Spinal cord (tissue), 10 donors: ENCODE measurements at places on chromosomes 1 and 21.

DNA sequence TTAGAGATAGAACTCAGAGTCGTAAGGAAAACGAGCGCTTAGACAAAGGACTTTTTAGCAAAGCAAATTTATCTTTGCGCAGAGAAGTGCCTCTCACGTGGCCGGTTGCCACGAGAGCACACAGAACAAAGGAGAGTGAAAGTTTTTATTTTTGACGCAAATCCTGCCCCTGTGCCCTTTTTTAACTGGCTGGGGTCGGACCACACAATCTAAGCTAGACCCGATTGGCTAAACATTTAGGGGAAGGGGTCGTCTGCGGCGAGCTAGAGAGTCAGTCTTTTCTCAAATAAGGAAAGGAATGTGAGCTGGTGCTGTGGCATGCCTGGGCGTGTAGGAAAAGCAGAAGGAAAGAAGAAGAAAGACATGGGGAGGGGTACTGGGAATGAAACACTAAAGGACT, 2.4 kb downstream of the KRTAP10-2 start:
- no peak for DNase-seq

- no peak for DNase-seq
Observed at GRCh38 chr1:40094466-40095110, 2.5 kb downstream of the PPT1 start.

DNA sequence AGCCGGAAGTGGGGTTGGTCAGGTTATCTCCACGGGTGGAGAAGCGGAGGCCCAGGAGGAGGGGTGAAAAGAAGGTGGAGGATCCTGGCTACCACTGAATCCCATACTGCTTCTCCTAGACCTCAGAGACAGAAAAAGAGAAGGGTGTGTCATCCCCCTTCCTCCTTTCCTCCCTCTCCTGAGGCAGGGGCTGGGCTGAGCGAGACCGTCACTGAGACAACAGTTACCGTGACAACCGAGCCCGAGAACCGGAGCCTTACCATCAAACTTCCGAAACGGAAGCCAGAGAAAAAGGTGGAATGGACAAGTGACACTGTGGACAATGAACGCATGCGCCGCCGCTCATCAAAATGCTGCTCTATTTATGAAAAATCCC, 42.1 kb upstream of the NBPF3 start:
- DNase-seq, result no peak

- DNase-seq, result no peak
Observed at GRCh38 chr1:204902671-204903070, 32.0 kb downstream of the NFASC start.

DNA sequence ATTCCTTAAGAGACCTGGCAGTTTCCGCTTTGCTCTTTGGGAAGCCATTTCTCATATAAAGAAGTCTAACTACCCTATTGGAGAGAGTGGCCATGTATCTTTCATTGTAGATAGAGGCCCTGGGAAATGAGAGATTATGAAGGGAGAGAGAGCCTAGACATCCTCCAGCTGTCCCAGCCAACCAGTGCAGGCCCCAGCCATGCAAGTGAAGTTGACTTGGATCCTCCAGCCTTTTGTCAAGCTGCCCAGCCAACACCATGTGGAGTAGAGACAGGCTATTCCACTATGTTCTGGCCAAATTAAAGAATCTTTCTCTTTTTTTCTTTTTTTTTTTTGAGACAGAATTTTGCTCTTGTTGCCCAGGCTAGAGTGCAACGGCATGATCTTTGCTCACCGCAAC, 7.1 kb upstream of the ANP32E start:
- DNase-seq, result no peak

- DNase-seq, result no peak
Observed at GRCh38 chr21:32064281-32064910, 191.6 kb downstream of the HUNK start.

DNA sequence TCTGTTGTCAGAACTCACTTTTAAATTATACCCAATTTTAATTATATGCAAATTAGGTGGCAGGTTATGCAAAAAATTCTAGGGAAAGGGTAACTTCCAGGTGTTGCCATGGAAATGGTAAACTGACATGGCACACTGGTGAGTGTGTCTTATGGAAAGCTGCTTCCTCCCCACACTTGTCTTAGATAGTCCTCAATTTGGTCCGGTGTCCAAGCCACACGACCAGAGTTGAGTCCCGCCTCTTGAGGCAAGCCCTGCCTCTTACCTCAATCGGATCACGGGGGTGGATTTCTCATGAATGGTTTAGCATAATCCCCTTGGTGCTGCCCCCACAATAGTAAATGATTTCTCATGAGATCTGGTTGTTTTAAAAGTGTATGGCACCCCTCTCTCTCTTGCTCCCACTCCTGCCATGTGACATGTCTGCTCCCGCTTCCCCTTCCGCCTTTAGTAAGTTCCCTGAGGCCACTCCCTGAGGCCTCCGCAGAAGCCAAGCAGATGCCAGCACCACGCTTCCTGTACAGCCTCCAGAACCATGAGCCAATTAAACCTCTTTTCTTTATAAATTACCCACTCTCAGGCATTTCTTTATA, 74.9 kb downstream of the MATN1 start:
- no peak for DNase-seq

DNA sequence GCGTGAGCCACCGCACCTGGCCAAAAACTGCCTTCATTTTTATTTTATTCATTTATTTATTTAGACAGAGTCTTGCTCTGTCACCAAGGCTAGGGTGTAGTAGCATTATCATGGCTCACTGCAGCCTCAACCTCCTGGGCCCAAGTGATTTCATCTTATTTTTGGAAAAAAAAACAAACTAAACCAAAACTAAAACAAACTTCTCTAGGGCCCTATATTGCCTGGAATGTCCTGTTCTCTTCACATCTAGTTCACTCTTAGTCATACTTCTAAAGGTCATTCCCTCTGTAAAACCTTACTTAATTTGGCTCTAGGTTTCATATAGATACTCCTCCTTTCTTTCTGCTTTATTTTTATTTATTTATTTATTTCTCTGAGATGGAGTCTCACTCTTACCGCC, 15.6 kb downstream of the RPS27 start:
- no peak for DNase-seq

DNA sequence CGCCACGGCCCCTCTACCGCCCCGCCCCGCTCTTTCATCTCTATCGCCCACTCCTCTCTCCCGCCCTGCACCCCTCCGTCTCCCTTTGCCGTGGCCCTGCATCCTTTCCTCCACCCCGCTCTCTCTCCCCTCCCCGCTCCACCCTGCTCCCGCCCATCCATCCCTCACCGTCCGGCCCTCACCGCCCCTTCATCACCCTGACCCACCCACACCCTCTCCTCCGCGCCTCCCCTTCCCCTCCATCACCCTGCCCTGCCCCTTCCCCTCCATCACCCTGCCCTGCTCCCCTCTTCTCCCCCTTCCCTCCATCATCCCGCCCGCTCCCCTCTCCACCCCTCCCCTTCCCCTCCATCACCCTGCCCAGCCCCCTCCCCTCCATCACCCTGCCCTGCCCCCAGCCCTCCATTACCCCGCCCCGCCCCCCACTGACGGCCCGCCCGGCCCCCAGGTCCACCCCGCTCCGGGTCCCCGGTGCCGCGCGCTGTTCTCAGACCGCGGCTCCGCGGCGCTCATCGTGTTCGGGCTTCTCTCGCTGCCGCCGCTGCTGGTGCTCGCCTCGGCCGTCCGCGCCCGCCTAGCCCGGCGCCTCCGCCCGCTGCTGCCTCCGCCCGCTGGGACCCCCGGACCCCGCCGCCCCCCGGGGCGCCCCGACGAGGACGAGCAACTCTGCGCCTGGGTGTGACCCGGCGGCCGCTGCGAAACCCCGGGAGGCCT, 6.2 kb upstream of the ANKRD65 start:
- peak; percentile 50 for DNase-seq

- DNase-seq, result no peak
Observed at GRCh38 chr1:18712252-18712600, 81.6 kb downstream of the PAX7 start.

- no peak for DNase-seq
Observed at GRCh38 chr1:208724079-208724478, 479.9 kb upstream of the PLXNA2 start.

GRCh38 chr1:21586846-21587601, 77.8 kb downstream of the ALPL start:
- peak; percentile 34 for DNase-seq

DNA sequence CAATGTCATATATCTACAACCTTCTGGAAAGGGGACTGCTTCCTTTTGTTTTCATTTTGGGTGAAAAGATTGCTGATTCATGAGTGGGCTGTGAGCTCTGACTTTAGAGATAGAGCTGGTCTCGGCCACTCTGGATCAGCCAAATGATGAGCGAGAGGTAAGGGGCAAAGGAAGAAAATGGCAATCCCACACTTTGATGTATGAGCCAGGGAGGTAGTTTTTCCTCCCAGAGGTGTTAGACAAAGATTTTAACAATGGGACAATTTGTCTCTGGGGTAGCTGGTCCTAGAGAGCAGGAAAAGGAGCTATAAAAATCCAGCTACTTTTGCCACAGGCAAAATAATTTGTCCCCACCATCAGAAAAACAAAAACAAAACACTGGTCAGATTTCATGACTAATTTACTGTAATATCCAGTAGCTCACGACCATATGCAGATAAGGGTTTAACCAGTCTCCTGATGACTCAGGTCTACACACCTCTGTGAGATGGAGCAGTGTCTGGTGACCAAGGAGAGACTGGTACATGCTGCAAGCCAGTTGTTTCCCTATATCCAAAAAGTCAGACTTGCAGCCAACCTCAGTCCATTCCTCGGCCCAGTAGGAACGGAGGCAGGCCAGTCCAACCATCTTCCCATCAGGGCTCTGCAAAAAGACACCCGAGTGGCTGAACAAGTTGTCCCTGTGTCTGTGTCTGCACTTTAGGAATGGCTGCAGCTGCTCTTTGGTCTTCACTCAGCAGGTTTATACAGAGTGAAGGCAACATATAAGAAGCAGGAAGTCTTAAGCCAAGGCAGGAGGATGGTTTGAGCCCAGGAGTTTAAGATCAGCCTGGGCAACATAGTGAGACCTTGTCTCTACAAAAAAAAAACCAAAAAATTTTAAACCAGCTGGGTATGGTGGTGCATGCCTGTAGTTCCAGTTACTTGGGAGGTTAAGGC, 29.2 kb downstream of the DNASE2B start:
- no peak for DNase-seq

- DNase-seq, result no peak
Observed at GRCh38 chr1:20678599-20678998, 17.4 kb upstream of the DDOST start.

- no peak for DNase-seq
Observed at GRCh38 chr1:181392613-181393220, 90.6 kb upstream of the CACNA1E start.

DNA sequence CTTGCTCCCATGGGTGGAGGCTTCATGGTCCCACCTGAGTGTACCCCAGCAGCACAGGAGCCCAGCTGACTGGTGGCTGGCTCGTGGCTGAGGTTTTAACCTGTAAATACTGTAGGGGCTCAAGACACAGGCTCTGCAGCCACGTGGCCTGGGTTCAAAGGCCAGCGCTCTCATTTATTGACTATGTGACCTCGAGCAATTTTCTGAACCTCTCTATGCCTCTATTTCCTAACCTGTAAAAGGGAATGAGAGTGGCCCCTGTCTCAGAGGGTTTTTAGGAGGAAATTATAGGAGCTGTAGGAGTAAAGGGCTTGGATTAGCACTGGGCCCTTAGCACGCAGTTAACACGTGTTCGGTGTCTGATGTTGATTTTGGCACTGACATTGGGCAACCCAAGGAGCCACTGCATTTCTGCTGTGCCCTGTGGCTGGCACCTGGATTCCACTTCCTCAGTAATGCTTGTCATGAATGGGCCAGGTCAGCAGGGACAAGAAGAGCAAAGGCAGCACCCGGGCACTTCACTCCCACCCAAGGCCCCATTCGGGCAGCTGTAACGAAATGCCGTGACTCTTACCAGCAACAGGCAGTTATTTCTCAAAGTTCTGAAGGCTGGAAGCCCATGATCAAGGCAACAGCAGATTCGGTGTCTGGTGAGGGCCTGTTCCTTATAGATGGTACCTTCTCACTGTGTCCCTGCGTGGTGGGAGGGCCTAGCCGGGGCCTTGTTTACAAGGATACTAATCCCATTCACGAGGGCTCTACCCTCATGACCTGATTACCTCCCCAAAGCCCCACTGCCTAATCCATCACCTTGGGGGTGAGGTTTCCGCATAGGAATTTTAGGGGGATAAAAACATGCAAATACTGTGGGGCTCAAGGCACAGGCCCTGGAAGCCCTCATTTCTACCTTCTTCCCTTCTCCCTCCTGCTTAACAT, 25.2 kb downstream of the ARHGEF10L start:
- no peak for DNase-seq
